ENCODE measurements at places on chromosomes 7 and 10.

DNA sequence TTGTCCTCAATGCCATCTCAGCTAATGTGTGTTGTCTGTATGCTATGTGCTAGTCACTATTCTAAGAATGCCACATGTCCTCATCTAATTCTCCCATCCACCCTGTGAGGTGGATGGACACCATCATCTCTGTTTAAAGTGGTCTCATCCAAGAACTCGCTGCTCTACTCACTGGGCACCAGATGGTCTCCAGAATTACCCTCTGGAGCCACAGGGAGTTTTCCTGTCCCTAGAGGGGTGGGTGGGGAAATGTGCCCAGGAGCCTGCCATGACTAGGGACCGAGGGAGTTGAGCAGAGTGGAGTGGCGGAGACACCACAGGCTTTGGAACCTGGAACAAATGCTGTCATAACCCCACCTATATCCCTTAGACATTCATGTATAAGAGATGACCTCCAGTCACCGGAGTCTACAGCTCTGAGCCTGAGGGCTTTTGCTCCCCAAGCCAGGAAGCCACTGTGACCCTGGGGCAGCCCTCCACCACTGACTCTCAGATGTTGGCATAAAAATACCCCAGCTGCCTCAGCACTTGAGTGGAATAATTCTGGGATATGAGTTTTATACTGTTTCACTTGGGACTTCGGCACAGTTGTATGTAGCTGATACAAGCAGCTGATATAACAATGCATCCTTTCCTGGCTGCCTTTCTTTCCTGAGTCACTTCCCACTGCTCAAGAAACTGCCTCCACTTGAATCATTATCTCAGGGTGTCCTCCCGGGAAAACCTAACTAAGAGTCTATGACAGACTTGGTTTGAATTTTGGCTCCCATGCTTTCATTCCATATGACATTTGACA, 61.5 kb upstream of the RAPGEF5 start:
- DNase-seq, result no peak

- DNase-seq, result no peak
Observed at GRCh38 chr7:37028909-37029440, 304.7 kb upstream of the AOAH start.

GRCh38 chr10:77420947-77421523, 216.6 kb downstream of the KCNMA1 start:
- DNase-seq, result no peak

DNA sequence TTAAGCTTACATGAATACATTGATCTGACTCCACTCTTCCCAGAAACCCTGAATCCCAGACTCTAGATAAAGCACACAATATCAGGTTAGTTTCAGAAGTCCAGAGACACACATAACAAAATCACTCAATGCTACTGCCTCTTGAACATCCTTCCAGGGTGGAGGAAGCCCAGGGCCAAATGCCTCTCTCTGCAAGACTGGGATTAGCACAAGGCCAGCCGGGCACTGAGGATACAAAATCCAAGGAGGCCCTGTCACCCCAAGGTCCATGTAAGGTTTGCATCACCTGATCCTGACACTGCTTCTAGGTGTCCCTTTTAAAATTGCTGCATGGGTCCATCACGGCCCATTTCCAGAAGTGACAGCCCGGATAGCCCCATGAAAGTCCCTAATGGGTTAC, 2.6 kb upstream of the PLXNA4 start:
- no peak for DNase-seq

DNA sequence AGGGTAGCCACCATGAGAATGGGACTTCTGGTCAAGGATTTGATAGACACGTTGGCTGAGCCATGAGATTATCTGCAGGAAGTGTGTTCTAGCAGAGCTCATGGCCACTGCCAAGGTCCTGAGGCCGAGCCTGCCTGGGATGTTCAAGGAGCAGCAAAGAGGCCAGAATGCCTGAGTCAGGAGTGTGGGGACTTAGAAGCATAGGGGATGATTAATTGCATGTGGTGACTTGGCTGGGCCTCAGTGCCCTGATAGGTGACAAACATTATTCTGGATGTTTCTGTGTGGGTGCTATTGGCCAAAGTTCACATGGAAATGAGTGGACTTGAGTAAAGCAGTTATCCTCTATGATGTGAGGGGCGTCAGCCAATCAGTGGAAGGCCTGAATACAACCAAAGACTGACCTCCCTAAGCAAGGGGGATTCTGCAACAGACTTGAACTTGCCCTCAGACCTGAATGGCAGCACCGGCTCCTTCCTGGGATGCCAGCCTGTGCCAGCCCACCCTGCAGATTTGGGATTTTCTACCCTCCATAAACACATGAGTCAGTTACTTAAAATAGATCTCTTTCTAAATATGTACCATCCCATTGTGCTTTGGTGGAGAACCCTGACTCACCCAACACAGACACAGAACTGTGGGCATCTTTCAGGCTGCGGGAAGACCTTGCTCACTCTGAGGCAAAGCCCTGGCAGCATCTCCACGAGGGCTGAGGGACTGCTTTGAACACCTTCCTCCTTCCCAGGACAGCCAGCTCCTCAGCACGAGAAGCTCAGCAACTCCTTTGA, 363.9 kb upstream of the MGMT start:
- no peak for DNase-seq

DNA sequence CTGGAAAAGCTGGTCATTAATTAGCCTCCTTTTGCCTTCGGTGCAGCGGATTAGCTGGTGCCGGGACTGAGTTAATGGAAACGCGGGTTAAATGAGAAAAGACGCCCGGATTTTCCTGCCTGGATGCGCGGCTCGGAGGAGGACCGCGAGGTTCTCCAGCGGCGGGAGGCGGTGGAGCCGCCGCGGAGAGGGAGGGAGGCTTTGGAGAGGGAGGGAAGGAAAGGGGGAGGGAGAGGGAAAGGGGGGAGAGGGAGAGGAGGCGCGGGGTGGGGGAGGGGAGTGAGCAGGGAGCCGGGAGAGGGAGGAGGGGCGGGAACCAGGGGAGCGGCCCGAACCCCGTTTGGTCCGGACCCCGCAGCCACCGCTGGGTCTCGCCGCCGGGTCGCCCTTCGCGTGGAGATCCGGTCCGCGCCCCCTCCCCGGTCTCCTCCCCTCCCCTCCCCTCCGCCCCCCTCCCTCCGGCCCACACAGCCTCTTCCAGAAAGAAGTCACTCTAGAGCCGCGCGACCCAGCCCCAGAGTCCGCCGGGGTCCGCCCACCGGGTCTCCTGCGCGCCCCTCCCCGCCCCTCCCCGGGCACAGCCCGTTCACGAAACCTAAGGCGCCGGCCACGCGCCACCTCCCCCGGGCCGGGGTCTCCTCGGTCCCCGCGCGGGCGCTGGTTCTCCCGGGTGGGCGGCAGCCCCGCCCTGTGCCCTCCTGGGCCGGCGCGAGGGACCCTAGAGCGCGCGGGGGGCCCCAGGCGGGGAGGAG, 347.5 kb downstream of the DNAJB6 start:
- DNase-seq, result no peak

DNA sequence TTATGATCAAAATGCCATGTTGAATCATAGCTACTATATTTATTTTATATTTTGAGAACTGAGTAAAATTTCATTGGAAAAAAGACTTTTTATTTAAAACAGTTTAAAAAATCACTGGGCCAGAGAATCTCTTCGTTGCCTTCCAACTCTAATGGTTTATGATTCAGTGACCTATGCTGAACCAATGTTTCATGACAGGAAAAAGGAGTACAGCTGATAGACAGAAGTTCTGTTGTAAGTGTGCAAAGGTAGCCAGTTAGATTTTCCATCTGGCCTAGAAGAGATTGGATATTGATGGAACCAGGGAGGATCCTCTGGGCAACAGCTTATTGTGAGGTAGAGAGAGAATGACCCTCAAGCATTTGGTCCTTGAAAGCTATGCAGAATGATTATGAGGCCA, 745.8 kb downstream of the SUGCT start:
- no peak for DNase-seq

DNA sequence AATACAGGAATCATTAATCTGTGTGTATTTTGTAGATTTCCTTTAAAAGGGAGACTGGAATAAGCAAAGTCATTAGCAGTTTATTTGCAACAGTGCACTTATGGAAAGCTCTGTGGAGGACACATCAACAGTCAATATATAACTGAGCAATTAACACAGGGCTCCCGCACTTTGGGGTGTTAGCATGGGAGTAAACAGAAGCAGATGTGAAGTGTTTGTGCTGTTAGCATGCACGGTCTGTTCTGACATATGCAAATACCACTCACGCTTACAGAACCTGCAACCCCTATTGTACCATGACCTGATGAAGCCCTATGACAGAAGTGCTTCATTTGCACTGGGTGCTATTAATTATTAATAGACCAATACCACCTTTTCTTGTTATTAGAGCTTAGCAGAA, 118.9 kb downstream of the PPP1R3A start:
- DNase-seq, result no peak

DNA sequence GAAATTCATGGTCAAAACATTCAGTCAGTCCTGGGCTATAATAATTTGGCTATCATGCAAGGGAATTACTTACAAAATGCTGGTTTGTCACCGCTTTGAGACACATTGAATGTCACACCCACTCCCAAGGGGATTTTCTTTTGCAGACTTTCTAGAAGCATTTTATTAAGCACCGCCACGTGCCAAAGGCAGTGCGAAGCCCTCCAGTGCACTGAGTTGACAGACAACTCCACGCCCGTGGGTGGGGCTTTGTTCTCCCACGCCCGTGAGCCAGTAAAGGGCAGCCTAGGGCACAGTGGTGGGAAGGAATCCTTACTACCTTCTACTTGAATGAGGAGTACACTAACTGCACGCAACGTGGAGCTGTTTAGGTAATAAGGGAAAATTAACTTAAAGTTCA, 515.8 kb downstream of the KCNMA1 start:
- DNase-seq, result no peak

DNA sequence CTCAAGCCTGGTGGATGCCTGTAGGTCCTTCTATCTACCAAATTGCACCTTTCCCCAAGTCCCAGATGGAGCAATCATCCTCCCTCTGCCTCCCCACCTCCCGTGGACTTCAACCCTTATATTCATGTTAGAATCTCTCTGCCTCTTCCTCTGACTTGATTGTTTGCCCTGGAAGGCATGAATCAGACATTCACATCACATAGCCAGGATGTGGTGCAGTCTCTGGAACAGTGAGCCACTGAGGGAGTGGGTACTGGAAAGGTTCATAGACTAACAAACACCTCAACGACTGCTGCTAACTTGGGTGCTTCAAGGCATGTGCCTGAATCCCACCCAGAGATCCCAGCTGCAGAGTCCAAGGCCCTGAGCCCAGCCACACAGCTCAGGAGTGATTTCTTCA, 494.0 kb downstream of the TNS3 start:
- DNase-seq, result no peak

GRCh38 chr10:107451047-107451446, 286.5 kb upstream of the SORCS1 start:
- no peak for DNase-seq

GRCh38 chr10:43380610-43381222, 9.3 kb downstream of the FXYD4 start:
- peak; percentile 49 for DNase-seq

- DNase-seq, result no peak
Observed at GRCh38 chr7:11473807-11474424, 358.1 kb downstream of the THSD7A start.

DNA sequence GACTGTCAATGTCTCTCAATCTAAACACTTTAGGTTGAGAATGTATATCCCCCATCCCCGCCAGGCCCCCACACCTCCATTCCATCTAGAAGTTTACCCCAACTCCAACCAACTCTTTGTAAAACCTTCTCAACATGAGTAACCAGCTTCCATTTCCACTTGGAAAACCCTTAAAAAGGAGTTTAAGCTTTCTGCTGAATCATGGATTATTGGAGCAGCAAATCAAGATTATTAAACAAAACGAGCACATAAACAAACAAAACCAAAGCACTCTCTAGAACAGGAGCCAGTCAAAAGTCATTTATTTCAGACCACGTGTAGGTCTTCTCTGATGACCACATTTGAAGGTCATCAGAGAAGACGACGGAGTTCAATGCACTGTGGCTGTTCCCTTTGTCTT, 213.5 kb downstream of the FANK1 start:
- DNase-seq, result no peak

DNA sequence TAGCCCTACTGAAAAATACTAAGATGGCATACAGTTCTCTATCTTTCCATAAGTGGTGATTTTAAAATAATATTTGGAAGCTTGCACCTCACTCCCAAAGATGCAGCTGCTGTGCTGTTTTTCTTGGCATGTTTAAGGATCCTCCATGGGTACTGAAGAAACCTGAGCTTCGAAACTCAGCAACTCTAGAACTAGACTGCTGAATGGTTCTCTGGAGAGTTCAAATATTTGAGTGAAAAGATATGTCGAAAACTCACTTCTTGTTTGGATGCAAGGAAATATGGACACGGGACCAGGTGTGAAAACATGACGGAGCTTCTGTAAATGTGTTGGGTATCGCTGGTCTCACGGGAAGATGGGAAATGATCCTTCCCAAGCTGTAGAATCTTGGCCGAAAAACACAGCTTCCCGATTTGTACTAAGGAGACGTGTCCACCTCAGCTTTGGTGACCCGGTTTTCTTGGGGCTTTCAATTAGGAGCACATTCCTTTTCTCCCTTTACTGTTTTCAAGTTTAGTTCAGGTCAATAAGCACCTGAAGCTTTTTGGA, 543.8 kb upstream of the NRP1 start:
- DNase-seq, result no peak

All from hematopoietic multipotent progenitor cell treated with erythropoietin and hydrocortisone succinate and interleukin-3 and kit ligand, for 4 days (in vitro differentiated cells).